ENCODE measurements at places on chromosomes 6 and 20.
A peak's percentile ranks its signal among the peaks of the same experiment; 100 is the strongest.

DNA sequence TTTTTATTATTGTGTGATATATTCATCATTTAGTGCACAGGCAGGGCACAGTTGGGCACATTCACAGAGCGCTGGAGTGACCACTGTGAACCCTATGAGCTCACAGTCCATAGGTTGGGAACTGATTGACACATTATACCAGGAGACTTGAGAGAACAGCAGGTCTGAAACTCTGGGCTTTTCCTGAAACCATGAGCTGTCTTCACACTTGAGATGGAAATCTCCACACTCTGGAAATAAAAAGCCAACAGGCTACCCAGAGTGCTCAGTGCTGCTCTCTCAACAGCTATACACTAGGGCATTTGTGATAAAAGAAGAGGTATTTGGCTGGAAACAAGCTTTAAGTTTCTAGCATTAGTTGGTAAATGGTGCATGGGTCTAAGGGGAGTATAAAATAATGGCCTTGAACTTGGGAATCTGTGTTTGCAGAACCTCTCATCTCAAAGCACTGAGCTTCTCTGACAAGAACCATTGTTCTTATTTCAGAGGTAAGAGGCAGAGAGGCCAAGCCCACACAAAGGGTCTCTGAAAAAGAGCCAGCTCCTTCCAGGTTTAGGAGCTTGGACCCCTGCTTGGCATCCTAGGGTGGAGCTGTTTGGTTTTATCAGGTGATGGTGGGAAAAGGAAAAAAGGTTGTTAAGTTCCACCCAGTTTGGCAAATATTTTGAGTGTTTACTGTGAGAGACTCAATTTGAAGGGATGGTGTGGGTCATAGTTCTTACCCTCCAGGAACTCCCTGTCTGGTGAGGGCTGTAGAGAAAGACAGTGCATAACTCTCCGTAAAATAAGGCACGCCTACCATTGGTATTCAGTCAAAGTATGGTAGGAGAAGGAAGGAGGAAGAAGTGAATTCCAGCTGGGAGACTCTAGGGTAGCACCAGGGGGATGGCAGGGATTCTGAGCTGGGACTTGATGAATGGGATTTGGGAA, 14.5 kb downstream of the CHMP4B start:
- H3K36me3 ChIP-seq = peaks cover 16% of the 10 kb centered on the region
- no peaks in the 10 kb centered on the region for H3K27me3 ChIP-seq
- peaks cover 24% of the 10 kb centered on the region for H3K4me1 ChIP-seq

DNA sequence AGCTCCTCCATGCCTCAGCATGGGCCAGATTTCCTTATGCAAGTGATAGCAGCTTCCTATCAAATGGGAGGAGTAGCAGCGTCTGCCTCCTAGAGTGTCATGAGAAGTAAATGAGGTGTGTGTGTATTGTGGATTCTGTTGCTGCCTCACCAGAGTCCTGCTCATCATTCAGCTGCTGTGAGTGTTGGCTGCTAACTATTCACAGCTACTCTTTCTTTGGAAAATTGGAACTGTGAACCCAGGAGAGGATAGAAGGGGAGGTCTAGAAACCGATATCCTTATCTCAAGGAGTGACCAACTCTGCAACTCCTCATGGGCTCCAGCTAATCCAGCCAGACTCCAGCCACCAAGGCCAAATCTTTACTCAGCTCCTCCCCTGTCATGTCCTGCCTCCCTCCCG, 63.3 kb downstream of the TOX2 start:
- no peak for DNase-seq
- no peak overlapping the region for H3K27ac ChIP-seq

- peaks cover 25% of the 10 kb centered on the region for H3K27me3 ChIP-seq
- no peak overlapping the region for H3K4me3 ChIP-seq
- no peaks in the 10 kb centered on the region for H3K4me1 ChIP-seq
- no peak overlapping the region for H3K27ac ChIP-seq
- DNase-seq = no peak
- H3K36me3 ChIP-seq = no peaks in the 10 kb centered on the region
These were observed 128.7 kb downstream of the DLL1 start for GRCh38 chr6:170162011-170162774.

- no peak overlapping the region for H3K27ac ChIP-seq
- no peak overlapping the region for H3K4me3 ChIP-seq
- no peak for DNase-seq
- peaks cover 25% of the 10 kb centered on the region for H3K4me1 ChIP-seq
These were observed 55.0 kb downstream of the EDN1 start for GRCh38 chr6:12344961-12345693.

DNA sequence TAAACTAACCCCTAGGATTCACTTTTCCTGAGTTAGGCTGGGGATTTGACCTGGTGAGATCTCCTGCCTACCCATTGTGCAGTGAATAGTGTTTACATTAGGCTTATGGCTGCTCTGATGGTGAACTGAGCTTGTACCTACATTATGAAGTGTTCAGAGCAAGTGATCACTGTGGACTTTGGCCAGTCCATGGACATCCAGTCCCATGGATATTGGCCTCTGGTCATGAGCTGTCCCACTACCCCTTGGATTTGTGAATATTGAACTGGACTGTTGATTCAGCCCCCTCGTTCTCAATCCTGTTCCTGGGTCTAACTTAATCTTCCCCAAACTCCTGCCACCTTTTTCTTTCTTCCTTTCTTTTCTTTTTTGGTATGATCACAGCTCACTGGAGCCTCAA, 13.8 kb downstream of the ASIP start:
- no peak overlapping the region for H3K4me3 ChIP-seq
- no peaks in the 10 kb centered on the region for H3K27me3 ChIP-seq
- H3K27ac ChIP-seq = no peak overlapping the region
- no peaks in the 10 kb centered on the region for H3K4me1 ChIP-seq

- H3K4me3 ChIP-seq = no peak overlapping the region
- peak; percentile 82 for DNase-seq
- H3K27ac ChIP-seq = no peak overlapping the region
- no peaks in the 10 kb centered on the region for H3K36me3 ChIP-seq
- H3K27me3 ChIP-seq = no peaks in the 10 kb centered on the region
- peaks cover 7% of the 10 kb centered on the region for H3K4me1 ChIP-seq
These were observed 11.2 kb downstream of the TLDC2 start for GRCh38 chr20:36886859-36887751.

DNA sequence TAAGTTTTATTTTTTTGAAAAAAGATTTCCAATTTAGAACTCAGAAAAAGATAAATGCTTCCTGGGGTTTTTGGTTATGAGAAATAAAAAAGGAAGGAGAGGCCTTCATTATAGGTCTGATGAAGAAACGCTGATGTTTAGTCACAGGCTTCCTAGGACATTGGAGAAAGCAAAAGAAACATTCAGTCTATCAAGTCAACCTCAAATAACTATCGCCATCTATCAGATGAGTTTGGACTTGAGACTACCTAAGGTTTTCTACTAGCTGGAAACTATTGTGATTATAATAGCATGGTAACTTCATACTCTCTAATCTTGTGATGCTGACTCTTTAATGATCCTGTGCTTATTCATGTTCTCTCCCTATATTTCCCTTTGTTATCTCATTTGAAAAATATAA, 171.3 kb downstream of the TPBG start:
- peak; percentile 22 for DNase-seq
- no peak overlapping the region for H3K27ac ChIP-seq
- no peak overlapping the region for H3K4me3 ChIP-seq
- H3K4me1 ChIP-seq = no peaks in the 10 kb centered on the region
- no peaks in the 10 kb centered on the region for H3K27me3 ChIP-seq
- no peaks in the 10 kb centered on the region for H3K36me3 ChIP-seq

GRCh38 chr6:127566651-127567050, 10.3 kb upstream of the C6orf58 start:
- H3K27me3 ChIP-seq = no peaks in the 10 kb centered on the region
- no peaks in the 10 kb centered on the region for H3K36me3 ChIP-seq
- H3K4me3 ChIP-seq = no peak overlapping the region

DNA sequence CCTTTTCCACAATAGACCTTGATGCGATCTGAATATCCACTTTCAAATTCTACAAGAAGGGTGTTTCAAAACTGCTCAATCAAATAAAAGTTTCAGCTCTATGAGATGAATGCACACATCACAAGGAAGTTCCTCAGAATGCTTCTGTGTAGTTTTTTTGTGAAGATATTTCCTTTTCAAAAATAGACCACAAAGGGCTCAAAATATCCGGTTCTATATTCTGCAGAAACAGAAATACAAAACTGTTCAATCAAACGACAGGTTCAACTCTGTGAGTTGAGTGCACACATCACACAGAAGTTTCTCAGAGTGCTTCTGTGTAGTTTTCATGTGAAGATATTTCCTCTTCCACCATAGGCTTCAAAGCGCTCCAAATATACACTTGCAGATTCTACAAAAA, 293.9 kb upstream of the DEFB115 start:
- no peaks in the 10 kb centered on the region for H3K27me3 ChIP-seq
- no peak for DNase-seq
- H3K36me3 ChIP-seq = no peaks in the 10 kb centered on the region
- H3K4me1 ChIP-seq = no peaks in the 10 kb centered on the region
- H3K27ac ChIP-seq = no peak overlapping the region
- H3K4me3 ChIP-seq = no peak overlapping the region

- no peaks in the 10 kb centered on the region for H3K27me3 ChIP-seq
- DNase-seq = no peak
- no peaks in the 10 kb centered on the region for H3K4me1 ChIP-seq
- no peak overlapping the region for H3K27ac ChIP-seq
- H3K4me3 ChIP-seq = no peak overlapping the region
These were observed 73.1 kb upstream of the PLCB4 start for GRCh38 chr20:8995761-8996160.

GRCh38 chr20:51017251-51017650, 5.7 kb downstream of the KCNG1 start:
- no peaks in the 10 kb centered on the region for H3K27me3 ChIP-seq
- no peak for DNase-seq
- peaks cover 19% of the 10 kb centered on the region for H3K4me1 ChIP-seq
- H3K4me3 ChIP-seq = no peak overlapping the region
- H3K27ac ChIP-seq = no peak overlapping the region
- H3K36me3 ChIP-seq = peaks cover 17% of the 10 kb centered on the region

DNA sequence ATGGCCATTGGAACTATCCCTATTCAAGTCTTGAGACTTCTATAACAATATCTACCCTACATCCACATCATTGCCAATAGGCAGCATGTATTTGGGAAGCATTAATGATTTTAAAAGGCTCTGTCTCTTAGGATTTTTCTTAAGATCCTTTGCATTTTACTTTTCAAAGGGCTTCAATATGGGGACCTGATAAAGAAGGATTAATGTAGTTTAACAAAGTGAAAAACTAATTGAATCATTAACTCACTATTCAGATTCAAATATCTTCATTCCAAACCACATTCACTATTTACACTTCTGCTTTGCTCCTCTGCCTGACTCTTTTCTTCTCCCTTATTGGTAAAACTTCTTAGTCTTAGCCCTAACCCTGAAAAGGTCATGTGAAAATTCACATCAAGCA, 333.0 kb downstream of the EPHA7 start:
- H3K4me1 ChIP-seq = no peaks in the 10 kb centered on the region
- no peak for DNase-seq
- H3K36me3 ChIP-seq = no peaks in the 10 kb centered on the region
- H3K4me3 ChIP-seq = no peak overlapping the region

- no peak overlapping the region for H3K4me3 ChIP-seq
- no peak overlapping the region for H3K27ac ChIP-seq
- no peaks in the 10 kb centered on the region for H3K36me3 ChIP-seq
- H3K27me3 ChIP-seq = peaks cover 13% of the 10 kb centered on the region
These were observed 208.2 kb downstream of the CLIC5 start for GRCh38 chr6:45807311-45808041.

- no peaks in the 10 kb centered on the region for H3K36me3 ChIP-seq
- no peak overlapping the region for H3K4me3 ChIP-seq
- H3K4me1 ChIP-seq = peaks cover 36% of the 10 kb centered on the region
- no peak overlapping the region for H3K27ac ChIP-seq
- no peaks in the 10 kb centered on the region for H3K27me3 ChIP-seq
These were observed 121.2 kb downstream of the MAP3K7 start for GRCh38 chr6:90465686-90466085.

- no peak for DNase-seq
- H3K4me3 ChIP-seq = no peak overlapping the region
- no peaks in the 10 kb centered on the region for H3K4me1 ChIP-seq
- no peaks in the 10 kb centered on the region for H3K36me3 ChIP-seq
- no peak overlapping the region for H3K27ac ChIP-seq
These were observed 42.4 kb downstream of the PMEPA1 start for GRCh38 chr20:57667388-57667787.

DNA sequence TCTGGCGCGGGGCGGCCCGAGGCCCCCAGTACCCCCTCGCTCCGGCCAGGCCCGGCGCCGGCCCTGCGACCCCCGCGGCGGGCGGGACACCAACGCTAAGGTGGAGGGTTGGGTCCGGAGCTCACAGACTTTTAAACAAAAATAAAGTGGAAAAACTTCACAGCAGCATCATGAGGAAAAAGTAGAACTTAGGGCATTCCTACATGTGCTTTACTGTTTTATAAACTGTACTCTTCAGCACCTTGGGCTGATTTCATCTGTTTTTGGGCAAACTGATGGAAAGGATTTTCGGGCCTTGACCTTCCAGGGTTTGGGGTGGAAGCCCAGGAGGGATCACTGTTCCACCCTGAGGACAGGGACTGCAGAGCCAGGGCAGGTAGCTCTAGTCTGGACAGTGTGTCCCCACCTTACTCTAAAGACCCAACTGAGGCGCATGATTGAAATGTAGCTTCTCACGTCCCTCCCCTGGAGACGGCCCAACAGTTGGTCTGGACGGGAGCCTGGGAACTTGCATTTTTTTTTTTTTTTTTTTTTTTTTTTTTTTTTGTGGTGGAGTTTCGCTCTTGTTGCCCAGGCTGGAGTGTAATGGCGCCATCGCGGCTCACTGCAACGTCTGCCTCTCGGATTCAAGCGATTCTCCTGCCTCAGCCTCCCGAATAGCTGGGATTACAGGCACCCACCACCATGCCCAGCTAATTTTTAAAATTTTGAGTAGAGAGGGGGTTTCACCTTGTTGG, 740 bp downstream of the NELFCD start:
- H3K36me3 ChIP-seq = peaks cover 9% of the 10 kb centered on the region
- H3K4me3 ChIP-seq = peak overlapping the region; percentile 78
- peak overlapping the region; percentile 54 for H3K27ac ChIP-seq
- H3K4me1 ChIP-seq = peaks cover 21% of the 10 kb centered on the region

DNA sequence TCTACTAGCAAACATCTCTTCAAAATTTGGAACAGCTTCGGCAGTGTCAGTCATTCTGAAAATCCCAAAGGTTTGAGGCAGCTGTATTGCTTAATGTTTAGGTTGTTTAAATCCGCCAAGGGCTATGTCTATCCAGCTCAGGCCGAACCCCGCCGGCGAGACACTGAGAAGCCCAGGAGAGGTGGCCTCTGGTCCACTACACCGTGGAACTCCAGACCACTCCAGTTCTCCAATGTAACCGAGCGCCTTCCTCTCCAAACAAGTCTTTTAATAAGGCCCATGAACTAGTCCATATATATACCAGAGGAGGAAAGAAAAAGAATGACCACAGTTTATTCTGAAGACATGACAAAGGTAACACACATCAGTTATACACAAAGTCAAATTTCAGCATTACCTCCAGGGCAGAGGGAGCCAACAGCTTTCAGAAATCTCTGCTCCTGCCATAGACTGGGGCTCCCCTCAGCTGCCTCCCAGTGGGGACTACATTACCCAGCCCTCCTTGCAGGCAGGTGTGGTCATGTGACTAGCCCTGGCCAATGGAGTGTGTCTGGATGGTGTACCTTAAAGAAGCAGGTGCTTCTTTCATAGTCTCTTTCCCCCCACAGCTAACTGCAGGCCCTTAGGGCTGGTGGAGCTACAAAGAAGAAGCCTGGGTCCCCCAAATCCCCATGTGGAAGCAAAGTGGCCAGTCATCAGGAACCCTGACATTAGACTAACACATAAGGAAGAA, at the start of gene RAMACL:
Gene RAMACL, minus strand, starts transcription at position 255 of the 733 bp plus-strand sequence. Its CDS starts 201 bp downstream, at position 54.
- no peak within 1 kb of the TSS for H3K27ac ChIP-seq
- H3K4me1 ChIP-seq = peaks cover 27% of the 10 kb centered on the region
- H3K4me3 ChIP-seq = no peak within 1 kb of the TSS
- H3K27me3 ChIP-seq = no peaks in the 10 kb centered on the region

Measured in MCF 10A (cell line).